ENCODE measurements at places on chromosomes 1 and 21. TPM values are rescaled to one million over a fixed set of nuclear protein-coding genes. Genes with fewer than 3 reads are reported as not detected.

GRCh38 chr21:37208056-37208721 lies 58.9 kb downstream of the VPS26C start:
- DNase-seq, result peak; percentile 92

TCHH gene
- total RNA-seq, result 0.23 TPM

LDLRAD2 gene
- total RNA-seq, result 0.24 TPM

DNA sequence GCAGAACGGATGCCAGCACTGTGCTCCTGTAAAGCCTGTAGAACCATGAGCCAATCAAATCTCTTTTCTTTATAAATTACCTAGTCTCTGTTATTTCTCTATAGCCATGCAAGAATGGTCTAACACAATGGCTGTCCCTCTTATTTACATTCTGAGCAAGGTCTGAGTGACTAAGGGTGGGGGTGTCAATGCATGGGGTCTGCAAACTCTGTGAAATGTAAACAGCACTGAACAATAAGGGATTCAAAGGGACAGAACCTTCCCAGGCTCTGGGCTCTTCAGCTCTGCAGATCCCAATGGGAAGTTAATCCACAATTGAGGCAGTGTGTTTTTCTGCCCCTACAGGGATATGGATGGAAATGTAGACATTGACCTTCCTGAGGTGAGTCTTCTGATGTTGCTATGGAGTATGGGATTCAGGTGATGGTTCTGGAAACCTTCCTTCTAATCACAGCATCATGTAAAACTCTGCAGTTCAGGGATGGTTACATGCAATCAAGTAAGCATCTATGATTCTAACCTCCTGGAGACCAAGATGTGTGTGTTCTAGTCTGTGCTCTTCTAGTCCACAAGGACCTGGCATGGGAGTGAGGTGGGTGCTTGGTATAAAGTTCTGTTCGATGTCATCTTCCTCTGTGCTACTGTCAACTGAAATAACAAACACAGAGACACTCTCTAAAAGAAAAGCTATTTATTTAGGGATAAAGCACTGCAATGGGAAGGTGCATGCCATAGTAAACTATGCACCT lies 38.6 kb downstream of the CAPN9 start:
- DNase-seq, result no peak

ESPN gene
- total RNA-seq, result not detected

RBM8A gene
- 81.0 TPM for total RNA-seq

PGLYRP3 gene
- not detected for total RNA-seq

- DNase-seq, result no peak
Measured at GRCh38 chr1:82226186-82226505, 425.4 kb downstream of the ADGRL2 start.

- DNase-seq, result no peak
Measured at GRCh38 chr21:27816301-27816700, 849.4 kb upstream of the ADAMTS5 start.

DNA sequence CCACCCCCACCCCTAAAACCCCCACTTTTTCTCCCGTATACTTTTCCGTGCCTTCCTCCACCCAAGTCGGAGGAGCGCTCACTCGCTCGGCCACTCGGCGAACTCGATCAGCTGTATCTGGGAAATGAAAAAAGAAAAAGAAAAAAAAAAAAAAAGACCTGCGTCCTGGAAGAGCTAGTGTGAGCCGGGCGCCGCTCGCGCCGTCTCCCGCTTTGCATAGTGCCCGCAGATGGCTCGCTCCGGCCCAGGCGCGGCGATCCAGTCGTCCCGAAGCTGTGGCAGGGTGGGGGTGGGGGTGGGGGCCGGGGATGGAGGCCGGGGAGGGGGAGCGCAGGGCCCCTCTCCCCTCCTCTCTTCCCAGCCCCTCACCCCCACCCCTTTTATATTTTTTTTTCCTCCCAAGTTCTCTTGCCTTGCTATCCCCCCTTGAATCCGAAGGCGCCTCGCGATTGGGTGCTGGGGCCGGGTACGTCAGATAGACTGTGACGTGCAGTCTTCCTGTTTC lies 299 bp upstream of the PROX1 start:
- peak; percentile 92 for DNase-seq

- DNase-seq, result no peak
Measured at GRCh38 chr1:14352897-14353296, 245.6 kb upstream of the KAZN start.

GRCh38 chr1:23960291-23961020 lies 828 bp downstream of the PNRC2 start:
- DNase-seq, result no peak

- DNase-seq, result no peak
Measured at GRCh38 chr1:77279929-77280328, 1.9 kb upstream of the AK5 start.

CELF3 gene
- total RNA-seq, result not detected

CC2D1B gene
- 19.9 TPM for total RNA-seq

DNA sequence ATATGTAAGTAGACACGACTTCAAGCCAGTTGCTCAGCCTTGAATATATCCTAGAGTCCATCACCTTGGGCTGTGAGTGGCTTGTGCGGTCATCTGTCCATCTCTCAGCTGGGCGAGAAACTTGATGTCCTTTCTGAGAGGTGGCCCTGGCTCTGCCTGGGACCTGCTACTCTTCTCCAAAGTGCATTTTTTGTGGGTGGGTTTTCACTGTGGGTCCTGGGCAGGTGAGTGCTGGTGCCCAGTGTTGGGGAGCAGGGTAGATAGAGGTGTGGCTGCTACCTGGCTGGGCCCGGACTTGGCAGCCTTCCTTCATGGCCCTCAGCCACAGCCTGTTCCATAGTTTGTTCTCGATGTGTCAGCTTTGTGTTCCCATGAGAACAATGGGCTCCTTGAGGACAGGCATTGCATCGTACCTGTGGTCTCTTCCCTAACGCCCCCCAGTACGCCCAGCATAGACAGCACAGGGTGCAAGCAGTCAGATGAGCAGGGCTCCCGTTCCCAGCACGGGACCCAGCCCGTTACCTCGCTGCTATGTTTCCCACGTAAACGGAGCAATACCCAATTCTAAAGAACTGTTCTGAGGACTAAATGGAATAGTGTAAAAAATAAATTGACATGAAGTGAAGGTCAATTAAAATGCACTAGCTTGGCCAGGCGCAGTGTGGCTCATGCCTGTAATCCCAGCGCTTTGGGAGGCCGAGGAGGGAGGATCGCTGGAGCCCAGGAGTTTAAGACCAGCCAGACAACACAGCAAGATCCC lies 877 bp upstream of the SLX9 start:
- peak; percentile 60 for DNase-seq

CYP4A22 gene
- 0.10 TPM for total RNA-seq

- DNase-seq, result no peak
Measured at GRCh38 chr1:54942976-54943375, 37.5 kb upstream of the TMEM61 start.

LCE2A gene
- total RNA-seq, result not detected

DNA sequence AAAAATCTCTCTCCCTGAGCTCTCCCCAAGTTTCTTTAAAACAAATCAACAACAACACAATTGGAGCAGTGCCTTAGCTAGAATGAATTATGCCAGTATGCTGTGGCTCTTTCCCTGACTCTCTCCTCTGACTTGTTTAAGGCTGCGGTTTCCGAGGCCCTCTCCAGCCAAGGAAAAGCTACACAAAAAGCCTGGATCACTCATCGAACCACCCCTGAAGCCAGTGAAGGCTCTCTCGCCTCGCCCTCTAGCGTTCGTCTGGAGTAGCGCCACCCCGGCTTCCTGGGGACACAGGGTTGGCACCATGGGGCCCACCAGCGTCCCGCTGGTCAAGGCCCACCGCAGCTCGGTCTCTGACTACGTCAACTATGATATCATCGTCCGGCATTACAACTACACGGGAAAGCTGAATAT lies 1.9 kb downstream of the S1PR1 start:
- peak; percentile 96 for DNase-seq

- DNase-seq, result peak; percentile 45
Measured at GRCh38 chr1:9746651-9747050, 77.1 kb downstream of the CLSTN1 start.

DNA sequence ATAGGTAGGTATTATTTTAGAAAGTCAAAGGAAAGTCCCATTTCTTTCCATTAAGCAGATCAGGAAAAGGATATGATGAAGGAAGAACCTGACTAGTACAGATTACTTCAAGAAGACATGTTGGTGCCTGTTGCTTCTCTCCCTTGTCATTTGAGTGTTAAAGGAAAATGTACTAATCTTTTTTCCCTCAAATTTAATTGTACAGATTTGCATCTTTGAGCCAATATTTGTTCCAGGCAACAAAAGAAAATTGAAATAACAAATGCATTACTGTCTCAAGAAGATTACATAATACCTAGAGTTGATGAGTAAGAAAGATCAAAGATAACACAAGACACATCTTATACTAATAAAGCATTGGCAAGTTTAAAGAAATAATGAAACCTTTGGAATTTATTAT lies 566.9 kb upstream of the ZP4 start:
- DNase-seq, result no peak

- DNase-seq, result no peak
Measured at GRCh38 chr1:209733409-209734192, 22.3 kb upstream of the TRAF3IP3 start.

GRCh38 chr1:160214481-160215140 lies 9.4 kb downstream of the PEA15 start:
- DNase-seq, result no peak

GRCh38 chr1:198018529-198018928 lies 101.4 kb downstream of the LHX9 start:
- no peak for DNase-seq

DNA sequence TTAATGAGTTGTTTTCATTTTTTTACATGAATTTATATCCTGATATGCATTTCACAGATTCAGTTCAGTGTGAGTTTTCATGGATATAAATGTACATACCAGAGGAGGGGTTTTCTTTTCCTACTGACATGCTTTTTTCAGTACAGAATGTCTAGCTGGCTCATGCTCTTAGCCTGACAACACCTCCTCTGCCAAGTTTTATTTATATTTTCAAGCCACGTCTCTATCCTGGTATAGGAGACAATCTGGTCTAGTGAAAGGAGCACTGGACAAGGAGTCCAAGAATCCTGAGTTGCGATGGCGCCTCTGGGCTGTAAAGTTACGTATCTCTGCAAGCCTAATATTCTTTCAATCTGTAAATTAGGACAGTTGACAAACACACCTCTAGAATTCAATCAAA lies 4.9 kb downstream of the DAB1 start:
- no peak for DNase-seq

DNA sequence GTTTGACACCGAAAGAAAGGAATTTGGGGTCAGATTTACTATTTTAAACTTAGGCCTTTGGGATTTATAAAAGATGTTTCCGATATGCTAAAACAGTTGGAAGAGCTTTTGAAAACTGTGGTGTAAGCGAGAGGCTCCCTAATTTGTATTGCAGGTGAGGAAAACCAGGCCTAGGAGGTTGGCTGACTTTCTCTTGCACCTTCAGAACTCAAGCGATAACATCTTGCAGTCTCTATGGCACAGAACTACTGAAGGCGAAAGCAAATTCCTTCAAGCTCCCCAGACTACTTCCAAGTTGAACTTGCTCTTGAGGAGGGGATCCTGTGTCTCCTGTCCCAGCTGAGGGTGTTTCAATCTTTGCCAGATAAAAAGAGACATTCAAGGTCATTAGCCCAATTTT lies 685.7 kb downstream of the ADGRL2 start:
- no peak for DNase-seq

FAM72A gene
- total RNA-seq, result 2.6 TPM

PAQR7 gene
- 5.9 TPM for total RNA-seq

GRCh38 chr1:172826096-172826741 lies 167.3 kb downstream of the FASLG start:
- DNase-seq, result no peak

DNA sequence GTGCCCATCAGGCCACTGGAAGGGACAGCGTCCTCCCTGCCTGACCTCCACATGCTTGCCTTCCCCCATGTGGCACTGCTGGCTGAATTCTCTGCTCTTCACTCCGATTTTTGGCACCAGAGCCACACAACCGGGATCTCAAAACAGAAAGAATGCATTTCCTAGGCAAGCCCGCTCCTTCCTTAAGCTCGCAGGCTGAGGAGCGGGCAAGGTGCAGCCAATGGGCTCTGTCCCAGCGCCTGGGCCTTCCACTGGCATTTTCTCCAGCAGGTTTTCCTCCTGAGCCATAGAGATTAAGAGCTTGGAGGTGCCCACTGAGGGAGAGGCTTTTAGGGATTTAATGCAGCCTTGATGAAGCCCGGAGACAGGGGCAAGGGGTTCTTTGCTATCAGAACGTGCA lies 158.0 kb downstream of the IGSF21 start:
- no peak for DNase-seq

DNA sequence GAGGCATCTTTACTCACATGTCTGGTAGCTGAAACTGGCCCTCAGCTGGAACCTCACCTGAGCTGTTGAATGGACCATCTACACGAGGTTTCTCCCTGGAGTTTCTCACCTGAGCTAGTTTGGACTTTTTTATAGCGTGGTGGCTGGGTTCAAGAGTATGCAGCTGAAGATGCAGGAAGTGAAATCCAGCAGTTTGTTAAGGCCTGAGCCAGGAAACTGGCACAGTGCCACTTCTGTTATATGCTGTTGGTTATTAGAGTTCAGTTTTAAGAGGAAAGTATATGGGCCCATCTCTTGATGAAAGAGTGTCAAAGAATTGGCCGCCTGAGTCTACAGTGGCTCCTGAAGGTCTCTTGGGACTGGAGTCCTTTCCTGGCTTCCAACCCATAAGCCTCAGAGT lies 35.6 kb downstream of the STUM start:
- no peak for DNase-seq

SLC25A34 gene
- total RNA-seq, result 1.2 TPM

GRCh38 chr1:173062150-173062938 lies 11.6 kb upstream of the TNFSF18 start:
- no peak for DNase-seq

DNA sequence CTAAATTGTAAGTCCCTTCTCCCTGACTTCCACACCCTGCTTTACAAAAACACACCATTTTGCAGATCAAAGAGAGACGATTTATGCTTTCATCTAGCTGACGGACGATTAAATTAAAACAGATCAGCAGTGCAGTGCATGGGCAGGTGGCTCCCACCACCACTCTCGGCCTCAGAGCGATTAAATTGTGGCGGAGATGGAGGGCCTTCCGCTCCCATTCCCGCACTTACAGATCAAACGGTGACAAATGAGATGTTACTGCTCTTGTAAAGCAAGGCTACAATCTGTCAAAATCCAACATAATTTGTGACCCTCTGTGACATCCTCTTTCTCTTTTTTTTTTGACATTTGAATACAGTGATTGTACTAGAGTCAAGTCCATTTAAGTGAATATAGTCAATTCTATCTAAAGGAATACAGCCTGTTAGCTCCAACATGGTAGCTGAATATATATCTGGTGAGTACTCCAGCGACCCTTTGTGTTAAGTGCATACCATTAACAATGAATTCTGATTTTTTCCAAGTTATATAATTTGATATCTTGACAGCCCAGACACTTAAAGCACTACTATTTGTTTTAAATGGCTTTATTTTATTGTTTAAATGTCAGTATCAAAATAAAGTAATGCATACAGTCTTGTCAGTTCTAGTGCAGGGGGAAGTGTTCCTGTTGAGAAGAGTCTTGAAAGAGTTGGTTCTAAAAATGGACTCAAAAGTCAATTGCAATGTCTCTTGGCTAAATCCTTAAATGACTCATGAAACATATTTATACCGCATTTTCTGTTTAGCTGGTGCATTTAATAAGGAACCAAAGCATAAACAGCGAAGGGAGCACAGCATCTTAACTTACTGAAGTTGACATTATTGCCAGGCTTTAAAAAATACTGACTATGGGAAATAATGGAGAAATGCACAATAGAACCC lies 109.0 kb downstream of the ESRRG start:
- DNase-seq, result no peak

- no peak for DNase-seq
Measured at GRCh38 chr1:212981571-212982328, 31.4 kb downstream of the VASH2 start.

MAP3K21 gene
- total RNA-seq, result 0.29 TPM

GRCh38 chr1:53625766-53626520 lies 113.0 kb downstream of the GLIS1 start:
- peak; percentile 78 for DNase-seq
